ENCODE measurements at places on chromosomes 11 and 22. TPM values are rescaled to one million over a fixed set of nuclear protein-coding genes. Genes with fewer than 3 reads are reported as not detected.

TRIM29 gene
- not detected for total RNA-seq

TSKU gene
- 9.2 TPM for total RNA-seq

DNA sequence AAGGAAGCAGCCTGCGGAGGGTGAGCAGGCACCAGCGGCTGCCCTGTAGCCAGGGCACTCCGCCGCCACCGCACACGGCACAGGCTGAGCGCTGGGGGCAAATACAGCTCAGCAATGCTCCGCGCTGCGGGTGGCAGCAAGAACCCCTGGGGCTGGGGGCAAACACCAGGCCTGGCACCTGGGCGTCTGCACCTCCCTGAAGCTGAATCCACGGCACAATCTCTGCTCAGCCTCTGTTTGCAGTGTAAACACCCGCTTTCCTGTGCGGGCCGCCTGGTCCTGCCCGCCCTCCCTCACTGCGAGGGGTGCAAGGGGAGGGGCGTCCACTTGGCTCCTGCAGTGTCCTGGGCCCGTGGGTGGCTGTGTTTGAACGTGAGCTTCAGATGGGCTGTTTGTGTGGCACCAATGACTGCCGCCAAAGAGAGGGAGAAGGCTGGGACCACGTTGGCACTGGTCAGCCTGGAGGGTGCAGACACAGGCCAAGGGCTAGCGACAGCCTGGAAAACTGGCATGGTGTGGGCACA lies 14.8 kb upstream of the MPPED1 start:
- peak; percentile 28 for DNase-seq

DNA sequence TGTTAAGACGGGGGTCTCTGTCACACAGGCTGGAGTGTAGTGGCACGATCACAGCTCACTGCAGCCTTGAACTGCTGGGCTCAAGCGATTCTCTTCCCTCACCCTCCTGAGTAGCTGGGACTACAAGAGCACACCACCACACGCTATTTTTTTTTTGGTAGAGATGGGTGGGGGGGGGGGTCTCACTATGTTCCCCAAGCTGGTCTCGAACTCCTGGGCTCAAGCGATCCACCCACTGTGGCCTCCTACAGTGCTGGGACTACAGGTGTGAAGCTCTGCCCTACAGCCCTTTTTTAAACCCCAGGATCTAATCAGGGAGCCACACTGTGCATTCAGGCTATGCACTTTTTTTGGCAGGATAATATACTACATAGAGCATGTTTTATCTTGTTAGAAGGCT lies 1.4 kb upstream of the DHCR7 start:
- no peak for DNase-seq

GRCh38 chr11:10474551-10474950 lies 19.5 kb downstream of the AMPD3 start:
- DNase-seq: no peak

- no peak for DNase-seq
Measured at GRCh38 chr11:57081356-57081755, 92.6 kb downstream of the OR5AK2 start.

GRCh38 chr11:129911298-129911697 lies 15.9 kb upstream of the NFRKB start:
- DNase-seq: no peak
